OCI-LY7 (cell line): ENCODE measurements at places on chromosomes 1 and 21.
A peak's percentile ranks its signal among the peaks of the same experiment; 100 is the strongest.

DNA sequence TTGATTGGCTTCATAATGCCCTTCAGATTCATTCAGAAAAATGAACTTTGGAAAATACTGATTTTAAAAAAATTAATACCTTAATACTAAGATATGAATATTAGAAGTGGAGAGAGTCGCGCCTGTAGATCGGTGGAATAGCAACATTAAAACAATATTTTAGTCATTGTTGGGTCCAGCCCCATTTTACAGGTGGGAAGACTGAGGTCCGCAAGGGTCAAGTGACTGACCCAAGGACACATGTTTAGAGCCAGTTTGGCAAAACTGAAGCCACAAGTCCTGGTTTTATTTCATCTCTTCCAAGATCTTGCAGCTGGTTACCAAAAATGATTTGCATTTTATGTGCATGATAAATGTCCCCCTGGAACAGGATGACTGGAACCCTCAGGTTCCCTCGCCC lies 113.6 kb upstream of the TMEM51 start:
- no peak for DNase-seq

GRCh38 chr1:115241309-115241708 lies 96.7 kb downstream of the NGF start:
- DNase-seq, result no peak

GRCh38 chr1:37177230-37177864 lies 143.0 kb upstream of the GRIK3 start:
- DNase-seq, result peak; percentile 50

DNA sequence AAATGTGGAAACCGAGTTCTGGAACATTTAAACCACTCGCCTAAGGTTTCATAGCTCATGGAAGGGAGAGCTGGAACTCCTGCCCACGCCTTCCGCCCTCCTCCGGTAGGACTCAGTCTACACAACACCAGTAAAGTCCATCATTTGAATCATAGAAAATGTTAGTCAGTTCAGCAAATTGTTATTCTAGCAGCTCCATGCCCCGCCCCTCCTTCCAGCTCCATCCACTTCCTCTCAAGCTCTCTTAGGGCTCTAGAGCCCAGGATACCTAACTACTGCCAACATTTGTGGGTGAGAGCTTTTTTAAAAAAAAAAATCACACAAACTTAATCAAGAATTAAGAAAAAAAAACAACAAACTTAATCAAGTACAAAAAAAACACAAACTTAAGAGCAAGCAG lies 121.8 kb downstream of the TBX15 start:
- no peak for DNase-seq

DNA sequence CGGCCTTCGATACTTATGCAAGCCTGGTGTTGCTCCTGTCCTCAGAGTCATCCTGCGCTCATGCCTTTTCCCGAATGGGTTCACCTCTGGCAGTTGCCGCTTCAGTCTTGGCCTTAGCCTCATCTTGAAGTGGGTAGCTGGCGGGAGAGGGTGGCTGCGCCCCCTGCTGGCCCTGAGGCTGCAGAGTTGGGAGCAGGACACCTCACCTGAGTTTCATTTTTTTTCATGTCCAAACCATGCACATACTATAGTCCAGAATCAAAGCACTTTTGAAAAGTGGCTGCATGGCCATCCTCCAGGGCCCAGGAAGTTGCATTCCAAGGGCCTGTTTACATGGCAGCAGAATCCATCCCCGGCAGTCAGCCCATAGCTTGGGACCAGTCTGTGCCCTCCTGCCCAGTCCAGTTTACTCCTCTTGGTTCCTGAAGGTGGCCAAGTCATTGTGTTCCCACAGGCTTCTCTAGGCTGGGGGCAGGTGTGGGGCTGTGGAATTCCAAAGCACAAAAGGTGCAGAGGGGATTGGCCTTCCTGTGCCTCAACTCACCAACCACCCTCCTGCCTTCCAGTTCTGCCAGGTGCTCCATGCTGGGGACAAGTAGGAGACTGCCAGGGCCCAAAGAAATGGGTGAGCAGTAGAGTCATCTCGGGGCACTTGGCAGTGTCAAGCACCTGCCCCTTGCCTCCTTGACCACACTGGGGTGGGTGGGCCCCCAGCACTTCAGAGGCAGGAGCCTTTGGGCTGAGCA lies 44.0 kb downstream of the YARS1 start:
- DNase-seq, result peak; percentile 75

DNA sequence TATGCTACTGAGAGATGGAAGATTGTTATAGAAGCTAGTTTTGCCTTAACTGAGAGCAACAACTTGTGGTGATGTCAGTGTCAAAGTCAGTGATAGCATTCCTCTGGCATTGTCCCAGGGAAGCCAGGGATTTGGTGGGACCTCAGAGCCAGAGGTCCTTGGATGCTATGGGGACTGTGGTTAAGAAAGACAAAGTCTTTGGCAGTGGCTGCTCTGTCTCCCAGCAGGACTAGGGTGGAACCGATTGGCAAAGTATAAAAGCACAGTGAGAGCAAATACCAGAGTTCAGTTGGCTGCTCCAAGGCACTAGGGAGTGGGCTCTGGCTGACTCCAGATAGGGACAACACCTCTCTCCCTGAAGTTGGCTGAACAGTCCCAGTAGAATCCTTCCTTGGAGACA lies 104.8 kb downstream of the GDAP2 start:
- DNase-seq, result no peak

DNA sequence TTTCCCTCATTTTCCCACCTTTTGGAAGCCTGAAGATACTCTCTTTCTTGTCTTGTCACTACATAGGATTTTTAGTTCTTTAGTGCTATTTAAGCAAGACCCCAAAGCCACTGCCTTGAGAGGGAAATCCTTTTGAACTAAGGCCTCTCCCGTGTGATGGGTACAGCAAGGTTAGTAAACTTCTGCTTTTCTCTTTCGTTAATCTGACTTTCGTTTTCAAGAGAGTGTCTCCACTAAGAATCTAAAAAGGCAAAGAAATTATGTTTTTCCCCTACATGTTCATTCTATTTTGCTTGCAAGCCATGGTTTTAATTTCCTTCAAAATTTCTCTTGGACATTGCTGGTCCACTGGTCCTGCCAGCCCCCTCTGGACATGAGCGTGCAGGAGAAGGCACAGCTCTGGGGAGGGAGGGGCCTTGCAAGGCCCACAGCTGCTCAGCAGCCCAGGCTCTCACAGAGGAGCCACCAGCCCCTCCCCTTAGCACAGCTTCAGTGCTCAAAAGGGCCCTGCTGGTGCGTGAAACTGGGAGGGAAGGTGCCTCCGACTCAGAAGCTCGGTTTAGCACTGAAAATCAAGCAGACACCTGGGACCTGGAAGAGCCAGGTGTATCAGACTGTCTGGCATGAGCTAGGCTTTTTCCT lies 210.9 kb upstream of the GALNT2 start:
- peak; percentile 87 for DNase-seq

DNA sequence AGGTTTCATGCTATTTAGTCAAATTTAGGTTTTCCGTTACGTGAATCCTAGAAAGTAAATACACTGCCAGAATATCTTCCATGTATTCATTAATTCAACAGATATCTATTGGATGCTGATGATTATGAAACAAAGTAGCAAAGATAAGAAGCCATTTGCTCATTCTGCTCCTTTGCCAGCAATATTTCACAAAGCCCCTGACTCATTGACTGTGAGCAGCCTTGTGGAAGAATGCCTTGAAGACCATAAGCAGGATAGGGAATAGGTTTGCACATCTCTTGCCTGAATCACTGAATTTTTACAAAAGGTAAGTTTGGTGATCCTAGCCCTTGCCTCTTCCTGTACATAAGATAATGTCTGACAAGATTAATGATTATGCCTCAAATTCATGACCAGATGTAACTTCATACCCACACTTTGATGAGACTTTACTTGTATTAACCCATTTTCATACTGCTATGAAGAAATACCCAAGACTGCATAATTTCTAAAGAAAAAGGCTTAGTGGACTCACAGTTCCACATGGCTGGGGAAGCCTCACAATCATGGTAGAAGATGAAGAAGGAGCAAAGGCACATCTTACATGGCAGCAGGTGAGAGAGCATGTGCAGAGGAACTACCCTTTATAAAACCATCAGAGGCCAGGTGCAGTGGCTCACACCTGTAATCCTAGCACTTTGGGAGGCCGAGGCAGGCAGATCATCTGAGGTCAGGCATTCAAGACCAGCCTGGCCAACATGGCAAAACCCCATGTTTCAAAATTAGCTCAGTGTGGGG lies 1.6 kb upstream of the PIGK start:
- DNase-seq, result no peak

GRCh38 chr1:114755006-114755931 lies 2.5 kb downstream of the CSDE1 start:
- DNase-seq, result peak; percentile 16

GRCh38 chr21:14833666-14834351 lies 231.0 kb downstream of the NRIP1 start:
- DNase-seq, result no peak

- peak; percentile 72 for DNase-seq
Measured at GRCh38 chr1:25564777-25565574, 21.6 kb downstream of the LDLRAP1 start.

- DNase-seq, result peak; percentile 44
Measured at GRCh38 chr1:169586395-169587255, at the start of gene F5. Gene F5 (minus strand): TSS chr1:169586481. CDS start chr1:169586386, 95 bp downstream.

- DNase-seq, result peak; percentile 17
Measured at GRCh38 chr1:25548601-25549000, 5.2 kb downstream of the LDLRAP1 start.

DNA sequence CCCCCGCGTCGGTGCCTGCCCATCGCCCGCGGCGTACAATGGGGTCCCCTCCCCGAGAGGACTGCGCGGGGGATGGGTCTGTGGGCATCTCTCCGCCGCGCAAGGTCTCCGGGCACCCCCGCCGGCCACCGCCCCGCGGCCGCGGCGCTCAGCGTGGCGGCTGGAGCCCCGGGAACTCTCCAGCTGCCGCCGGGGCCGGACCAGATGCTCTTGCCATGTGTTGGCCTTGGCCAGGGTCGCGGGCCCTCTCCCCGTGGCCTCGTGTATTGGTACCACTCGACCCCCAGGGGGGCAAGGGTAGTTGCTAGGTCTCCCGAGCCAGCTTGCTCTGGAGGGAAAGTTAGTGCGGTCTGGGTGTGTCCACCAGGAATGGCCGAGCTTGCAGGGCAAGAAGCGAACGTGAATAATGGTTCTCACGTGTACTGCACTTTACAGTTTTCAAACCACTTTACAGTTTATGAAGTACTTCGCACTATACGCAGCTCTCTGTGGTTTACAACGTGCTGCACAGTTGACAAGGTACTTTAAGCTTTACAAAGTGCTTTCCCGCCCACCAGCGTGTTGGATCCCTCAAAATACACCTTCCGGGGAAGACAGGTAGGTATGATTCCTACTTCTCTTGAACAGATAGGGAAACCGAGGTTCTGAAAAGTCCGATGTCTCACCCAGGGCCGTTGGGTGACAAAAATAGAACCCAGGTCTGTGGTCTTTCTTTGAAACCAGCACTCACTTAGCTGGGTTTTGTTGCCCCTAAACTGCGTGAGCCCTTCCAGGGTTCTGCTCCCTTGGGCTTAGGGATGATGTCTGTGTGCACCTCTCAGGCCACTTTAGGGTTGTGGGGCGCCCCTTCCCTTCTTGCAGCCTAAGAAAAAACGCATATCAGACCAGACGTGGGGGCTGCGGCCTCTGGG lies 1.2 kb downstream of the EPHB2 start:
- DNase-seq, result no peak

- no peak for DNase-seq
Measured at GRCh38 chr1:65948609-65949229, 156.0 kb downstream of the PDE4B start.

DNA sequence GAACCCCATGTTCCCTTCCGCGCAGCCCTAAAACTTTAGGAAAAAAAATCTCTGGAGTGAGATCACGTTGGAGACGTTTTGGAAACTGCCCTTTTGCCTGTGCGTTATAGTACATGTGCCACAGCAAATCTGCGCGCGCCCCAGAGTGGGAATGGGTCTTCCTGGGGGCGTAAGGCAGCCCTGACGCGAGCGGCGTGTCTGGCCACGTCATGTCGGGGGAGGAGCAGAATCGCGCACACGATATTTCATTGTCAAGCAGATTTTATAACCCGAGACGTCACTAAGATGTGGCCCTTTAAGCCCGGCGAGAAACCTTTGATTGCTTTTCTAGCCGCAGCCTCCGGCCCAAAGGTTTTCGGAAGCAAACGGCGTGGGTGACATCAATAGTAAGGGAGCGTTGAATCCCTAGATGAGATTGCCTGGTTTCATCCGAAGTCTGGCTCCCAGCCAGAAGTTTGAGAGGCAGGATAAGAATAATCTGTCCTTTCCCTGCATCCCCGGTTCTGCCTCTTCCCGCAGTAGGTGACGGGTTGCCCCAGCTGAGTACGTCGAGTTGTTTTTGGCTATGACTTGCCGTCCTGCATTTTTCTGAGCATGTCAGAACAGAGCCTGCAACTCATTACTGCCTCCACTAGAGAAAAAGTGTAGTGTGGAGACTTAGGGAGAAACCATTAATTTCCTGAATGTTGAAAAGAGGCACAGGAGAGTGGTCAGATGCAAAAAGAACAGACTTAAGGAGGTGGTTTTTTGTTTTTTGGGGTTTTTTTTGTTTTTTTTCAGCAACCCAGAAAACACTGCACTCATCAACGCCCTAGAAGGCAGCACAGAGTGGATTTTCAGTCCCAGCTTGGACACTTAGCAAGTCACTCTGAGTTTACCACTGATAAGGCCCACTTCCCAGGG lies 817 bp upstream of the PMVK start:
- DNase-seq, result peak; percentile 91

GRCh38 chr1:226813671-226814591 lies 56.5 kb upstream of the PSEN2 start:
- no peak for DNase-seq

DNA sequence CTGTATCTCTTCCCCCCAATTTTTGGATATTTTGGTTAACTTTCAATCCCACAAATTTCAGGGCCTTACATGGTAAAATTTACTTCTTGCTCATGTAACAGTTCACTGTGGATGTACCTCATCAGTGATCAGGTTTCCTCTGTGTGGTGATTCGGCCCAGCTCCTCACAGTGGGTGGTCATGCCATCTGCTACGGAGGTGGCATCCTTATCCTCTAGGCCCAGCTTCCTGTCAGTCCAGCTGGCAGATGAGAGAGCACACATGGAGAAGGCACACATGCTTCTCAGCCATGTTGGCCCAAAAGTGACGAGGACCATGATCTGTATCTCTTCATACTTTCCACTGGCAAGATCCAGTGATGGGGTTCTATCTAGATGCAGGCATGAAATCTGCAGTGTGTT lies 27.2 kb downstream of the PCBP3 start:
- DNase-seq, result no peak

DNA sequence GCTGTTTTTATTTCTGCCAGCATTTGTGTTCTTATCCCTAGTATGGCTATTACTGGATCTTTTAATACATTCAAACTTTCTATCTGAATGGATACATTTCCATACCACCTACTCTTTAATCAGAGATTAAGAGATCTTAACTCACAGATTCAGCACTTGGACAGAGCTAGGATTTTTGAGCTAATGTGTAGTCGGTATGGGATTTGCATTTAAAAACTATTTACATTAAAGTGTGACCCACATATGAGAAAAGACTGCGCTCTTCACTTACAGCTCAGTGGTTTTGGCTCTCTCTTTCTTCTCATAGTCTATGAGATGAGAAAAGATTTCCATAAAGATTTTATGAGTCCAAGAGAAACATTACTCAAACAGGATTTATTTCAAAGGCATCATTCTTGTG lies 16.4 kb downstream of the HMGB4 start:
- DNase-seq, result no peak

DNA sequence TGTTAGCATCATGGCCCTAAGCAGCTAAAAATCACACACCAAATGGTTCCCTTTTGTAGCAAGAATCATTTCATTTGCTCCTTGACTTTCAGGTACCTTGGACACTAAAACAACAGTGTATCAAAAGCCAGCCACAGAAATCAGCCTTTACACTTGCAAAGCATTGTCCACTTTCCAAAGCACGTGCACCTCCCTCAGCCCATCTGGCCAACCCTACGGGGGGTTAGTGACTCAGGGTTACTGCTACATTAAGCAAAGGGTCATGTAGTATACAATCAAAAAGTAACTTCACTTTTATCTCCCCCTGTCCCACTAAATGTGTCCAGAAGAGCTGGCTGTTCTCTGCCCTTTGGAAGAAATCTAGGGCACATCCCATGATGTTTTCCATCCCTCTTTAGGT lies 149.7 kb downstream of the HIVEP3 start:
- DNase-seq, result no peak
